ENCODE measurements at places on chromosomes 11 and 22.

- no peak for DNase-seq
Observed at GRCh38 chr22:17266251-17266971, 47.2 kb upstream of the ADA2 start.

- DNase-seq: no peak
Observed at GRCh38 chr11:45664376-45665205, 831 bp downstream of the CHST1 start.

GRCh38 chr11:58711832-58712231 is 19.9 kb downstream of the GLYAT start:
- DNase-seq: no peak

GRCh38 chr11:10934293-10934860 is 76.5 kb upstream of the ZBED5 start:
- DNase-seq: no peak

DNA sequence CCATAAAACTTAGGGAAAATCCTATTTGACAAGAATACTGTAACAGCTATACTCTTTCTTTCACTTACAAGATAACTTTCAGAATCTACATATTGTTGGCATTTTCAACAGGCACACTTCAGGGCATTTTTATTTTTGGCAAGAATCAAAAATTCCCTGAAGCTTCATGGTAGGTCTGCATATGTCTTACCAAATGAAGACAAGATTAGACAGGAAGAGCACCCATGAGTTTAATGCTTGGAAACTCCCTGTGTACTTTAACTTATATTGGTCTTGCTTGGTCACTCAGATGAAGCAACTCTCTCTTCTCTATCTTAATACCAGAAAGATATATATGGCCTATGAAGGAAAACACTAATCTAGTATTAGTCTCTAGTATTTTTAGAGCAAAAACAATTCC is 137.7 kb downstream of the ATG16L2 start:
- no peak for DNase-seq

DNA sequence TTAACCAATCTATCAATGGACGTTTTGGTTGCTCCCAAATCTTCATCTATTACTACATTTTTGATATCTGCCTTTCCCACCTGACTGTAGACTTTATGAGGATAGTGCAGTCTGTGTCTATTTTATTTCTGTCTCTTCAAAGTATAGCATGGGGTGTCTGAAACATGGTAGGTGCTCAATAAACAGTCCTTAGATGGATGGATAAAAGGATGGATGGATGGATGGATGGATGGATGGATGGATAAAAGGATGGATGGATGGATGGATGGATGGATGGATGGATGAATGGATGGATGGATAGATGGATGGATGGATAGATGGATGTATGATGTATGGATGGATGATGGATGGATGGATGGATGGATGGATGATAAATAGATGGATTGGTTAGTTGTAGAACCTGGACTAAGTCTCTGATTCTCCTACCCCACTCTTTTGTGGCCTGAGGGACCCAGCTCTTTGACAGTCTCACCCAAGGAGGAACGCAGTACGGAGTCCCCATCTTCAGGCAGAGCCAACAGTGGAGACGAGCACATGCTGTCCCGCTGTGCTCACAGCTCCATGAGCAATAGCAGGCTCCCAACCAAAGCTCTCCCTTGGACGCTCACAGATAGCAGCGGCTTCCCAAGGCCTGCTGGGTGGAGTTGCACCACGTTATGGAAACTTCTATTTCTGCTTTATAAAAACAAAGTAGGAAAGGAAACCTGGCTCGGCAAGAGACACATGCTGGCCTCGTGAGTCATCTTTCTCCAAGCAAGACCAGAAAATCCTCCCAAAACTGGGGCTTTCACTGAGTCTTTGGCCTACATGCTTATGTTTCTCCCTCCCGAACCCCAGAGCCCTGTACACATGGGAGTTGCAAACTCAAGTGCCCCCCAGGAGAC is 448.0 kb downstream of the MIAT start:
- peak; percentile 61 for DNase-seq

GRCh38 chr11:62061356-62062222 is 62.2 kb upstream of the INCENP start:
- DNase-seq: no peak
